ENCODE measurements at places on chromosomes 6 and 20. TPM values are rescaled to one million over a fixed set of nuclear protein-coding genes. Genes with fewer than 3 reads are reported as not detected.

Gene TFEB
- 1.8 TPM for total RNA-seq

Gene APOBEC2
- total RNA-seq = not detected

Gene FLRT3
- total RNA-seq = 8.7 TPM

Gene SLC24A3
- 1.6 TPM for total RNA-seq

Gene JPH2
- 0.43 TPM for total RNA-seq

Gene WFDC10B
- 0.14 TPM for total RNA-seq

Gene BNIP5
- not detected for total RNA-seq

Gene TFAP2B
- not detected for total RNA-seq

Gene OR2J3
- total RNA-seq = not detected

Gene SLC39A7
- 169 TPM for total RNA-seq

Gene PNLDC1
- not detected for total RNA-seq

Gene TSPO2
- not detected for total RNA-seq

Gene BPIFB1
- not detected for total RNA-seq

Gene PPP1R14C
- total RNA-seq = 0.65 TPM

Measured in smooth muscle cell of bladder (primary cell).